CD4-positive, alpha-beta memory T cell (primary cell): ENCODE measurements at places on chromosomes 12 and 14. TPM values are rescaled to one million over a fixed set of nuclear protein-coding genes. Genes with fewer than 3 reads are reported as not detected.

- no peak for DNase-seq
These were observed 413.2 kb downstream of the SOX5 start for GRCh38 chr12:23536293-23536692.

GRCh38 chr12:27142101-27142721 is 59.8 kb upstream of the C12orf71 start:
- DNase-seq: peak; percentile 35

DNA sequence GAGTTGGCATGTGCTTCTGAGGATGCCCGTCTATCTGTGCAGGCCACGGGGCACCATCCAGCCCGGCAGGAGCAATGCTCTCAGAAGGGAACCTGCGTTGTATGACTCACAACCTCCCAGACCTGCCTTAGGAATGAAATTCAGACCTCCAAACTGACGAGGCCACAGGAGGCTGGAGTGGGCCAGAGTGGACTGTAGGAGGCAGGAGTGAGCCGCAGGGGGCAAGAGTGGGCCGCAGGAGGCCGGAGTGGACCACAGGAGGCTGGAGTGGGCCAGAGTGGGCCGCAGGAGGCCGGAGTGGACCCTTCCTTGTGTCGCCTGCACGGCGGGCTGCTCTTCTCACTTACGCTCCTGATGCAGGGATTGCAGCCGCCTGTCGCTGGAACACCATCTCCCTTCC is 11.1 kb upstream of the FBRSL1 start:
- no peak for DNase-seq

Gene KRT81
- polyA plus RNA-seq: not detected

DNA sequence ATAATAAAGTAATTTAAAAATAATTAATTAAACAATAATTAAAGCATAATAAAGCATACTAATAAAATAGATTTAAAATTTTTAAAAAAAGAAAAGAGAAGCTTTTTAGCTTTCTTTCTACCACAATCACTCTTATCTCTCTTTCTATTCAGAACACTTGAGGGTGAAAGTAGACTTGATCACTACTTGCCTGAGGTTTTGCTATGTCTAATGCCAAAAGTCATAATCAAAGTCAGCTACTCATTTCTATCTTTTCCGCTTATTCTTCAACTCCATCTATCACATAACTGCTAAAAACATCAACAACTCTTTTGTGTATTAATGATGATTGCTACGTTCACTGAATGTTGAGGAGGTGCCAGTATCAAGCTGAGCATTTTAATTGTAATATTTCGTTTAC is 202.0 kb upstream of the KRR1 start:
- no peak for DNase-seq

Gene MAP1LC3B2
- 6.8 TPM for polyA plus RNA-seq

- DNase-seq: no peak
These were observed 34.6 kb downstream of the RPS29 start for GRCh38 chr14:49551569-49551968.

GRCh38 chr12:101733166-101733565 is 6.1 kb downstream of the SYCP3 start:
- DNase-seq: no peak

Gene CCDC85C
- polyA plus RNA-seq: 1.8 TPM

Gene STAC3
- polyA plus RNA-seq: 0.61 TPM

Gene SLCO1B1
- polyA plus RNA-seq: not detected

DNA sequence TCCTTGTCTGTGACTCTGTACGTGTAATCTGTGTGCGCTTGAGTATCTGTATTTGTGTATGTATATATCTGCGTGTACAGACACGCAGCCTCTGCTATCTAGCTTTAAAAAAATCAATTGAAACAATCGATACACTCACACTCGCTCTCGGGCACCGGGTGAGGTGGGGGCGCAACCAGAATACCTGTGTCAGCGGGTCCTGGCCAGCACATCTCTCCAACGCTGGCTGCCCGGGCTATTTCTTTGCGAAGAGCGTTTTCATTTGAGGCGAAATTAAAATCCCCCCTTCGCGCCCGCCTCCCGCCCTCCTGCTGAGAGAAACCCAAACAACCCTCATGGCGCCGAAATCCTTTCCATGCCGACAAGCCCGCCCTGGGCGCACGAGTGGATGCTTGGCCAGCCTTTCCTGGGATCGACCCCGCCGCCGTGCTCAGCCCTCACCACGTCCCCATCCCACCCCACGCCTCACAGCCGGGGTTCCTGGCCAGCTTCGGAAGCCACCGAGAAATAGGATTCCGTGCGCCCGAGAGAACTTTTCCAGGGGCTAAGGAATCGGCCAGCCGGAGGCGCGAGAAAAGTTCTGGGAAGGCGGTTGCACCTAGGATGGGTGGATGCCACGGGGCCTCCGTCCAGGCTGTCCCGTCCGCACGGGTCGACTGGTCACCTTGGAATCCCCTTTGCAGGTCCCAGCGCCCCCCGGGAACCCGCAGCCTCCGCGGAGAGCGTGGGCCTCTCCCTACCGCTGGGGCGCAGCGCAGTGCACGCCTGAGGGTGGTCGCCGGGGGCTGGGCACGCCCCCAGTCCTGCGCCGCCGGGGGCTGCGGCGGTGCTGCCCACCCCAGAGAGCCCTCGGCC is 1.0 kb downstream of the ZDHHC22 start:
- no peak for DNase-seq

Gene LGR5
- polyA plus RNA-seq: not detected

Gene C12orf50
- not detected for polyA plus RNA-seq

DNA sequence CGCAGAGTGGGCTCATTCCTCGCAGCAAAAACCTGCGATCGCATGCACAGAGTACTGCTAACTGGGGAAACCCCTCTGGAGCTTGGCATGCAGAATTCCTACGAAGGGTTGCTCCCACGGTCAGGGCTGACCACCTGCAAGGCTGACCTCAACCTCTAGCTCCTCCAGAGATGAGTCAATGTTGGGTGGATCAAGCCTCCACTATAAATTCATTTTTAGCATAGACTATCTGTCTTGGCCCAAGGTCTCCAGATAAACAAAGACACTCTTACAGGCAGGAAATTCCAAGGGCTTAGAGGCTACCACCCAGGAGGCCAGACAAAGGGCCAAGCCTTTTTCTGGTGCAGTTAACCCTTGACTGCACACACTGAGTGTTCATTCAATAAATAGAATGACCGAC is 296.5 kb downstream of the TMEM132D start:
- DNase-seq: no peak

GRCh38 chr14:26984311-26985177 is 386.7 kb upstream of the NOVA1 start:
- no peak for DNase-seq

- peak; percentile 72 for DNase-seq
These were observed 3.7 kb downstream of the SELPLG start for GRCh38 chr12:108629824-108630476.

DNA sequence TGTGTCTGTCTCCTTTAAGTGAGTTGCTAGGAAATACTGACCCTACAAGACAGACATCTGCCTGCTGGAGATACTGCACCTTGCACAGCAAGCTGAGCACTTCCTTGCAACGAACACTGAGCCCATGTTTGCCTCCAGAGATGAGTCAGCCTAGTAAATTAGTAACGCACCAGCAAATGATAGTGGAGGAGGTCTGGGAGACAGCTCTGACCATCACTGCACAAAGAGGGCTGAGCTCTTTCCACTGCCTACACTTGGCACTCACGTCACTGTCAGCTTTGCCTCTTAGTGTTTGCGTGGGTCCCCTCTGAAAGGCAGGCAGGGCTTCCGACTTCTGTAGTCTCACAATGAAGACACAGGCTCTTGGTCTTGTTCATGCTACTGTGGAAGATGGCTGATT is 109.0 kb downstream of the APAF1 start:
- no peak for DNase-seq

Gene EXOC5
- polyA plus RNA-seq: 49.9 TPM

Gene IL31
- not detected for polyA plus RNA-seq

DNA sequence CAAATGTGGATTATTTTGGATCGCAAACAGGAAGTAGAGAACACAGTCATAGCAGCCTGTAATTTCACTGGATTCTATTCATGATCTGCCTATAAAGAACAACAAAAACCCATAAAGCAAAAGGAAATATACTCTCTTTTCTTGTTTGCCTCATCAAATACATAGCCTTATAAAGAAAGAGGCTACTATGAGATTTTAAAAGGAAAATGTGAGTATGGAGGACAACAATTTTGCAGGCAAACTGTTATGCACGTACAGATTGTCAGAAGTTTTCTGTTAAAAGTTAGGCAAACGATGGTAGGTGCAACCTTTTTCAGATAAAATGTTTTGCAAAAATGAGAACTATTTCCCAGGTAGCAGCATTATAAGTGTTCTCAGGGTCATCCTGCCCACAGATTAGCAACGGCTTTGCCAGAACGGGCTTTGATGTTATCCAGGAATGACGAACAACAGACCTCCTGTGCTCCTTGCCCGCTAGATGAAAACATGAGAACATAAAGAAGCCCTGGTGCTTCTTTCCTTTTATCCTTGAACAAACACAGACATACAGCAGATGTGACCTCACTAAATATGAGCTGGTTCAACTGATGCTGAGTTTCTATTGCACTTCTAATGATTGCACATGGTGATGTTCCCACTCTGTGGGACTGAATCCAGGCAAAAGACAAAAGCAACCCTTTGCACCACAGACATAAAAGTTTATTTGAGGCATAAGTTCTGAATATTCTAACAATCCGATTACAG is 88.1 kb downstream of the ITPR2 start:
- DNase-seq: no peak

Gene PLA2G1B
- polyA plus RNA-seq: not detected

- no peak for DNase-seq
These were observed 26.1 kb downstream of the DDX24 start for GRCh38 chr14:94054936-94055335.

GRCh38 chr12:25694072-25694471 is 141.0 kb upstream of the LMNTD1 start:
- no peak for DNase-seq

- DNase-seq: no peak
These were observed 1.1 kb upstream of the SSH1 start for GRCh38 chr12:108858311-108859074.

Gene GNB3
- not detected for polyA plus RNA-seq

Gene PRMT5
- polyA plus RNA-seq: 50.6 TPM
